ENCODE measurements at places on chromosomes 6 and 20.

DNA sequence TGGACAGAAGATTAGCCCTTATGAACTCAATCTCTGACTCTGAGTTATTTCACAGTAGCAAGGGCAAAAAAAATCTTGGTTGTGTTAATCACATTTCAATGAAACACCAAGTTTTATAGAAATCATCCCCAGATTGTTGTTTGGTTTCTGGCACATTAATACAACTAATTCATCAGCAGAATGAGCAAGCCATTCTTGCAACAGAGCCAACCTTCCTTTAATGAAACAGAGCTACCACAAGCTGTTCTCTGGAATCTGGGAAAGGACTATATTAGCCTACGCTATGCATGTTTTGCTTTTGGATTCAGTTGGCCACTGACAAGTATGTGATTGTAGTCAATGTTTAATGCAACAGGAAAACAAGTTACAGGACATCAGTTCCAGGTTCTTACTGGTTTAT, 13.8 kb upstream of the POPDC3 start:
- no peak for DNase-seq

GRCh38 chr6:74133073-74133472, 437.1 kb downstream of the CD109 start:
- DNase-seq = no peak

DNA sequence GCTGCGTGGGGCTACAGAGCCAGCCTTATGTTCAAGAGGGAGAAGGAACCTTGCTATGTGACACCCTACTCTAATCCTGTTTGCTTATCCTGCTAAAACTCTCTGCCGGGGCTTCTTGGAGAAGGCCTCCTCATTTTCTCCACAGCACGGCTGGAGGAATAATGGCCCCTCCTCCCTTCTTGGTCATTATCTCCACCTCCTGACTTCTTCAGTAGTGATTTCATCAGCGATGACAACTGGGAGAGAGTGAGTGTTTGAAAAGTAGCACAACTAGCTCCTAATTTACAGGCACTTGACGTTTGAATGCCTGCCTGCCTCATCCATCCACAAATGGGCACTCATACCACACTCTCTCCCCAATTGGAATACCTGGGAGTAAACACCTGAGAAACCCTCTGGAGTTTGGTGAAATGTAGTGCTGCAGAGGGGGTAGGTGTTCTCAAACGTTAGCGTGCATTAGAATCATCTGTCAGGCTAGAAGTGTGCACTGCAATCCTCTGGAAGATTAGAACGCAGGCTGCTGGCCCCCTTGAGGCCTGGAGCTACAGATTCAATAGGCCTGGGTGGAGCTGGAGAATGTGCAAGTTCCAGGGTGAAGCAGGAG, 148.5 kb downstream of the FOXC1 start:
- no peak for DNase-seq

DNA sequence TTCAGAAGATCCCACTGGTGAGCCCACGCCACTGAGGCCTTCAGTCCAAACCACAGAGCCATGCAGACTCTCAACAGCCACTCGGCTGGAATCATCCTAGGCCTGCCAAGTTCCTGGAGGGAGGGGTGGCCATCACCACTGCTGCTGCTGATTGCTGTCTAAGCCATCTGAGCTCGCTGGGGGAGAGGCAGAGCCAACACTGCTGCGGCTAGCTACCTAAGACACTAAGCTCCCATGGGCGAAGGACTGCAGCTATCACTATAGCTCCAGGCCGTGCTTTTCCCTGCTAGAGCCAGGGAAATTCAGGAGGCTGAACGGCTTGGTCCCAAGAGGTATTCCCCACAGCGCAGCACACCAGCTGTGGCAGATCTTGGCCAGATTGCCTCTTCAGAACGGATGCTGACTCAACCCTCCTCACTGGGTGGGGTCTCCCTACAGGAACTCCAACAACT, 73.6 kb downstream of the TBC1D32 start:
- no peak for DNase-seq

DNA sequence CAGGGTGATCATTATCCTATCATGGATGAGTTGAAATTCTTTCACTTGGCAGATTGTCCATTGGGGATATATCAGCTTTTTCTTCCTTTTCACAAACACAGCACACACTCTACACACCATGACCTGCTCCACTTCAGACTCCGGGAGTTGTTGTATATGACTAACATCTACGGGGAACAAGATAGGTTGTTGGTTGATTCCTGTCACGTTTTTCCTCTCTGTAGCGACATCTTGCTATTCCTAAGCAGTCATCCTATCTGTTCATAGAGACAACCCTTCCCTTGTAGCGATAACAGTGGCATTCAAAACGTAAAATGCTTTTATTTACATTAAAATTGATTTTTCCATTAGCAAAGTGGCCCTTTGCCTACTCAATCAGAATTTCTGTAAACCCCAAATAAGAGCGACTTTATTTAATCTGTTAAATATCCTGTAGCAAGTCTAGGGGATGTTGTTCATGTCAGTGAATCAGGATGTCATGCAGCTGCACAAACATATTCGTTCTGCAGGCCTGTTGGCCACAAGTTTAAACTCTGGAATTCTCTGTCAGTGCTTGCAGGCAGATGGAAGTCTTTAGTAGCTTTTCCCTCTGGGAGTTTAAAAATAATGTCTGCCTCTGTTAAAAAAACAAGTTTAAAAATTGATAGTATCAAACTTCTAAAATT, 23.1 kb downstream of the PHACTR2 start:
- DNase-seq = no peak

DNA sequence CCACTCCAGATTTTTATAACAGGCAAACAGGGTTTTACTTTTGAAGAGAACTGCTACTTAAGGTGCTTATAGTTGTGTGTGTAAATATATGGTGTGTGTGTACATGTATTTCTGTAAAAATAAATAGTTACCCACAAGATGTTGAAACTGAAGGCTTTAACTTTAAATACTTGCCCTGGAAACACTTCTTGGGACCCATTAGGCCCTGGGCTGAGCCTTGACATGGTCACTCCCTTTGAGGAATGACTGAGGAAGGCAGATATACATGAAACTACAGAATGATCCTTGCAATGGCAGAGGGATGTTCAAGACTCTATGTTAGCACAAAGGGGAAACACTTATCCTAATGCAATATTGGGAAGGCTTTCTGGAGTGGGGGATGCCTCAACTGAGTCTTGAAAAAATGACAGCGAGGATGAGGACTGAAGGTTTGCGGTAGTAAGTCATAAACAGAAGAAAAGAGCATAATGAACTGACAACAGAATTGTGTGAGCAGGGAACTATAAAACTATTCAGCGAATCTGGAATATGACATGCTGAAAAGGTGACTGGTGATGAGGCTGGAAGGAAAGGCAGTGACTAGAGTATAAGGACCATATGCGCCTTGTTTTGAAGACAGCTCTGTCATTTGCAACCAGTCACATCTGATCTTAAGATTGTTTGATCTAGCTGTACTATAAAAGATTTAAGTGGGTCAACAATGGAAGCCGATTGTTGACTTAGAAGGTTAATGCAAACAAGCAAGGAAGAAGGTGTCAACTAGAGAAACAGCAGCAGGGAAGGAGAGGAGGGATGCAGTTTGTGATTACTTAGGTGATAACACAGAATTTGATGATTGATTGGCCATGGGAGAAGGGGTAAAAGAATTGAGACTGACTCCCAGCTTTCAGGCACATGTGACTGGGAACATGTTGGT, 64.4 kb upstream of the COL21A1 start:
- no peak for DNase-seq

GRCh38 chr6:136051140-136051775, 198.9 kb downstream of the MTFR2 start:
- no peak for DNase-seq

DNA sequence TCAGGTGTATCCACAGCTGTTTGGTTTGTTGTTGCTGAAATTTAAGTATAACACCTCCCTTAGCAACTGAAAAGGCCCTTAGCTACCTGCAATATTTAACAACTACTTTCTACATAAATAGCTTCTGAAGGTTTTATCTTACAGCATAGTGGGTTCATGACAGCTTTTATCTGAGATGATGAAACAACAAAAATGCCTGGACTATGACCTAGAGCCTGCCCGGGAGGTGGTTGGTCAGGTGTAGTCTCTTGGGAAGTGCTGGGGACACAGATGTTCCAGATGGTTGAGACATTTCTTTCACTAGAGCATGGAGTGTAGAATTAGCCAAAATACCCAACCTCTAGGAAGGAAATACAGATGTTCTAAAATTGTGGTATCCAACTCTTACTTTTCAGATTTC, 705.4 kb downstream of the MAFB start:
- no peak for DNase-seq

DNA sequence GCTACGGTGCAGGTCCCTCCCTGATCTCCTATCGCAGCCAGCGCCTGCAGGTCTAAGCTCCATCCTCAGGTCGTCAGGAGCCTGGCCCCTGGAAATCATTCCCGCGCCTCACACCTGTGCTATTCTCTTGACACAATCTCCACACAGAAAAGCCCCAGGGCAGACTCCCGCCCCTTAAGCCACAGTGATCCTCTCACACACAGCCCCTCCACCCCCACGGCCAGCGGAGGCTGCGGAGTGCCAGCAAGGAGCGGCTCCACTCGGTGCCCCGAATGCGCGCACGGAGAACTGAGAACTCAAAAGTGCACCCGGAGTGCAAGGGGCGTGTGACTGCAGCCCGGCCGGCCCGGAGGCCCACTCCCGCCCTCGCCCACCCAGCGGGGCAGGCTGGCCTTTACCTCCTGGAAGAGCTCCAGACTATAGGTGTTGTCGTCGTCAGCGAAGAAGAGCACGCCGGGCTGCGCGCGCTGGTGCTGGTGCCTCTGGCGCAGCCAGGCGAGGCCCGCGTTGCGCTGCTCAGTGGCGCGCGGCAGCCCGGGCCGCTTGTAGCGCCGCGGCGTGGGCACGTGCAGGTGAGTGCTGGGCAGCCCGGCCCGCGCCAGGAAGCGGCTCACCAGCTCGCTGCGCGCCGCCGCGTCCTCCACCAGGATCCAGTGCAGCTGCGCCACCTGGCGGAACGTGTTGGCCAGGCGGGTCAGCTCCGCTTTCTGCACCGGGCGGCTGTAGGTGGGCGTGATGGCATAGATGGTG, 1.2 kb downstream of the B3GAT2 start:
- peak; percentile 68 for DNase-seq

- DNase-seq = no peak
These were observed 26.9 kb downstream of the FAM50B start for GRCh38 chr6:3876101-3876500.

DNA sequence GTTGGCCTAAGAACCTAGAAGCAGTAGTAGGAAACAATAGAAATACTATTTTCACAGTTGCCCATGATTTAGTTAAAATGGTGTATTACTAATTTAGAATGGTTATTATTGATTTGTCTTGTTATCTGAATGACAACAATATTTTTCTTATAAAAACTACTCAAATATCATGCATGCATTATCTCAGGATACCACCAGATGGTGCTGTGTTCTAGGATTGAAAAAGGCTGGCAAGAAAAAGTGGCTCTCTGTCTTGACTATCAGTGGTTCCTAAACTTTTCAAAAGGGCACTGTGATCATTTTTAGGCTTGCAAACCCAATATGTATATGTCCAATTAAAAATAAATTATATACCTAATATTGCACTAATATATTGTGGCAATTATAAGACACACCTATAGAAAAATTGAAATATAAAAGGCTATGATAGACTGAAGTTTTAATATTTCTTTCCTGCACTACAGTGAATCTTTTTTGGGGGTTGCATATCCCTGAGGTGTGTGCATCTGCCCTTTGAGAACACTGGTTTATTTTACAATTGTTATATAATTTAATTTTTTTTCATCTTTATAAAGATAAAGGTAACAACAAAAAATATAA, 131.7 kb upstream of the MLIP start:
- DNase-seq = no peak

DNA sequence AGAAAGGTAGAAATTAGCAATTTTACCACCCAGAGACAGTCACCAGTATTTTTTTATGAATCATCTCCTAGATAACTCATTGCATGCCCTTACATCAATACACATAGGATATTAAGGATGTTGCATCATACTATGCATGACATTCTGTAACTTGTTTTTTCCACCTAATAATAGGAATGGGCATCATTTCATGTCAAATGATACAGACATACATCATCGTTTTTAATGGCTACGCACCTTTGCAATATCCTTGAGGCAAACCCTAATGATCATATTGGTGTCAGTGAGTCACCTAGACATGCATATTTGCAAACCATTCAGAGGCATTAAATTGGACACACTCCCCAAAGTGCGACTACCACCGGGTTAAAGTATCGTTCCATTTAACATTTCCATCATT, 309.7 kb upstream of the AGPAT4 start:
- no peak for DNase-seq

- DNase-seq = no peak
These were observed 375.5 kb downstream of the PAX1 start for GRCh38 chr20:22080985-22081384.

DNA sequence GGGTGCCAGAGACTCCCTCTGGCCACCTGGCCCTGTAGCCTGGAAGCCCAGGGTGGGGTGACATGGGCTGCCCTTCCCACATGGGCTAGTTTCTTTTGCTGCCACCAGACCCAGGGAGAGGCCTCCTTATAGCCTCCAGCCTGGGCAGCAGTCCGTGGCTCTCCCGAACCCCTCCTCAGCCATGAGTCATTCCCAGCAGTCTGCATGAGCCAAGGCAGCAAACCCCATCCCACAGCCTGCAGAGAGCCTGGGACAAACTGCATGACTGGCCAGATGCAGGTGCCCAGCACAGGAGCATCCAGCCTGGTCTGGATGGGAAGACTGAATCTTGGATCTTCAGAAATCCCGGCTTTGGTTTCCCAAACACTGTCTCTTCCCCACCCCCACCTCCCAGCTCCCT, 75.7 kb downstream of the MRPL14 start:
- no peak for DNase-seq

GRCh38 chr6:135667691-135668455, 170.3 kb upstream of the AHI1 start:
- no peak for DNase-seq

DNA sequence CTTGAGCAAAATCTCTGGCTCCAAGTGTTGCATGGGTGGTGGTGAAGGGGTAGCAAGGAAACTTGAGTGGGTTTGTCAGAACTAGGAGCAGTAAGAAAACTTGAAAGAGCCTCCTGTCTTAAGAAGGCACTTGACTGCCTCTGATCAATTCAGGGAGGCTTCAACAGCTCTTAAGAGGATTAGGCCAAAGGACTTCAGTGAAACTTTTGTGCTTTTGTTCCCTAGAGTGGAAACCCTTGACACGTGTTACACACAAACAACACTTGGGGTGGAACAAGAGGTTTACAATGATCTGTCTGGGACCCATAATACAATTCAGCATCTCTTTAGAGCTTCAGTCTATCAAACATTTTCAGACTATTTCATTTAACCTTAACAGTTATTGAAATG, 80.1 kb upstream of the ARMC2 start:
- no peak for DNase-seq

DNA sequence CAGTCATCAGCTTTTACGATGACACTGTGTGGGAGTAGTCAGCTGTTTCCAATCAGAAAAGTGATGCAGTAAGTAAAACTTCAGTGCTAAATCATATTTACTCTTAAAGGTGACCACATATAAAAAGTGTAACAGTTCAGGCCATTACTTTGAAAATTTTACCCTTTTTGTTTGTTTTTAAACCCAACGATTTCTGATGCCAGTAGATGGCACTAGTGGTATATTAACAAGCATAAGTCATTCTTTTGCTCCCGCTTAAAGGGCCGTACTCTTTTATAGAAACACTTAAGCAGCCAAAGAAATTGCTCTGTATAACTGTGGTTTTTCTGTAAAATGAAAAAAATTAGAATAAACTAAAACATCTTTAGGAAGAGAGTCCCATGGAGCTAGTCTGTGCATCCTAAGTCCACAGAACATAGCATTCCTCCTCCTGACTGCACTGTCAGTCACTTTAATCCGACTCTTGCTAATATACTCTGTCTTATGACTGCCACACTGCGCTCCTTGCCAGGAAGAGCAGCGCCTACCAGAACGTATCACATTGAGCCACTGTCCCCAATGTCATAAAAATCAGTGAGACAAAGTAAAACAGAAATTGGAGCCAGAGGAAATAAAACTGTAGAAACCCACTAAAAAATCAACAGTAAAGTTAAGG, 25.0 kb downstream of the HEBP2 start:
- no peak for DNase-seq

Measured in activated CD4-positive, CD25-positive, alpha-beta regulatory T cell (primary cell).